Osteocyte (in vitro differentiated cells): ENCODE measurements at places on chromosomes 2 and 18. TPM values are rescaled to one million over a fixed set of nuclear protein-coding genes. Genes with fewer than 3 reads are reported as not detected.

Gene PLEK
- 0.19 TPM in 1 of 2 replicates, not detected in the other for total RNA-seq

Gene PTPN18
- total RNA-seq, result 30.2 and 31.5 TPM in 2 replicates

Gene MBD1
- 69.9 and 74.2 TPM in 2 replicates for total RNA-seq

Gene DHX57
- total RNA-seq, result 24.2 and 24.6 TPM in 2 replicates

Gene PAIP2B
- total RNA-seq, result 0.55 and 0.78 TPM in 2 replicates

Gene DSG4
- not detected in 2 replicates for total RNA-seq

Gene NRP2
- total RNA-seq, result 52.4 and 58.4 TPM in 2 replicates

Gene IL1R2
- not detected in 2 replicates for total RNA-seq

Gene MSTN
- total RNA-seq, result 0.89 and 1.1 TPM in 2 replicates

Gene PRSS56
- total RNA-seq, result not detected in 2 replicates

Gene WNT6
- total RNA-seq, result 0.42 and 0.64 TPM in 2 replicates

Gene LOXL3
- 58.1 and 62.1 TPM in 2 replicates for total RNA-seq

Gene STAMBP
- 34.6 and 39.1 TPM in 2 replicates for total RNA-seq

Gene LYG2
- not detected in 2 replicates for total RNA-seq

Gene C2orf15
- 0.26 TPM in 1 of 2 replicates, not detected in the other for total RNA-seq

Gene FKBP1B
- 12.6 and 12.7 TPM in 2 replicates for total RNA-seq

Gene NMUR1
- not detected in 2 replicates for total RNA-seq
